ENCODE measurements at places on chromosomes 3 and 15.

GRCh38 chr3:45986303-45986982, 9.2 kb downstream of the FYCO1 start:
- DNase-seq = no peak

DNA sequence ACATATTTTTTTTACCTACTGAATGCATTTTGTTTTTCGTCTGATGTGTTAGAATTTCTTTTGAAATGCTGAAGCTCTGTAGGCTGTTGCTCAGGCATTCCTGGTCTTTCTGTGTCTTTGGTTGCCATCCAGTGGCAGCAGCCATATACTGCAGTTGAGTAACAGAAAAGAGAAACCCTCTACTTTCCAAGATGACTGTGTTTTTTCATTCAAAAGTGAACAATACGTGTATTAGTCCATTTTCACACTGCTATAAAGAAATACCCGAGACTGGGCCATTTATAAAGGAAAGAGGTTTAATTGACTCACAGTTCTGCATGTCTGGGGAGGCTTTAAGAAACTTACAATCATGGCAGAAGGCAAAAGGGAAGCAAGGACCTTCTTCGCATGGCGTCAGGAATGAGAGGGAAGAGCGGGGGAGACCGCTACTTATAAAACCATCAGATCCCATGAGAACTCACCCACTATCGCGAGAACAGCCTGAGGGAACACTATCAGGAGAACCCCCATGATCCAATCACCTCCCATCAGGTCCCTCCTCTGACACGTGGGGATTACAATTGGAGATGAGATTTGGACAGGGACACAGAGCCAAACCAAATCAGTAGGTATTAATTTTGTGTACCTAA, 4.7 kb upstream of the GOLGA8B start:
- no peak for DNase-seq

- no peak for DNase-seq
These were observed 44.2 kb upstream of the KY start for GRCh38 chr3:134694946-134695543.

- no peak for DNase-seq
These were observed 67.5 kb downstream of the SPRED1 start for GRCh38 chr15:38320181-38320580.

DNA sequence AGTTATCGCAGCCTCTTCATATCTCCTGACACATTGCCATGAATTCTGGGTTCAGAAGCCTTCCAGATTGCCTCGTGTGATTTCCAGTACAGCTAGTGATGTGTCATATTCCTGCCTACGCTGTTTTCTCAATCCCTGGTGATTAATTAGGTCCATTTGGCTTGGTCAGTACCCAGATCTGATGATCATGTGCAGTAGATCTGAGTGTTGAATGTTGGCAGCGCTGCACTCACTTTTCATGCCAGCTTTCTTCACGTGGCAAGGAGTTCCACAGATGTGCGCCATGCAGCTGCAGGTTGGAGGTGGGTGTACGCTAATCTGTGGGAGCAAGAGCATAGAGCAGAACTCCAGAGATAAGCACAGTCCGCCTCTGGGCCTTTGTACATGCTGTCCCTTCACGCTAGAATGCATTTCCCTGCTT, 86.9 kb upstream of the COL6A5 start:
- no peak for DNase-seq

DNA sequence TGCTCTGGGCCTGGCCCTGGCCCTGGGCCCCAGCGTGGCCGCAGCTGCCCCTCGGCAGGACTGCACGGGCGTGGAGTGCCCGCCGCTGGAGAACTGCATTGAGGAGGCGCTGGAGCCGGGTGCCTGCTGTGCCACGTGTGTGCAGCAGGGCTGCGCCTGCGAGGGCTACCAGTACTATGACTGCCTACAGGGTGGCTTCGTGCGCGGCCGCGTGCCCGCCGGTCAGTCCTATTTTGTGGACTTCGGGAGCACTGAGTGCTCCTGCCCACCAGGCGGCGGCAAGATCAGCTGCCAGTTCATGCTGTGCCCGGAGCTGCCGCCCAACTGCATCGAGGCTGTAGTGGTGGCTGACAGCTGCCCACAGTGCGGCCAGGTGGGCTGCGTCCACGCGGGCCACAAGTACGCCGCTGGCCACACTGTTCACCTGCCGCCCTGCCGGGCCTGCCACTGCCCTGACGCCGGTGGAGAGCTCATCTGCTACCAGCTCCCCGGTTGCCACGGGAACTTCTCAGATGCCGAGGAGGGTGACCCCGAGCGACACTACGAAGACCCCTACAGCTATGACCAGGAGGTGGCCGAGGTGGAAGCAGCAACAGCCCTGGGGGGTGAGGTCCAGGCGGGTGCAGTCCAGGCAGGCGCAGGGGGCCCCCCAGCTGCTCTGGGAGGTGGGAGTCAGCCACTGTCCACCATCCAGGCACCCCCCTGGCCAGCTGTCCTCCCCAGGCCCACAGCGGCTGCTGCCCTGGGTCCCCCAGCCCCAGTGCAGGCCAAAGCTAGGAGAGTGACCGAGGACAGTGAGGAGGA, 21.7 kb downstream of the FBLN2 start:
- DNase-seq = no peak

DNA sequence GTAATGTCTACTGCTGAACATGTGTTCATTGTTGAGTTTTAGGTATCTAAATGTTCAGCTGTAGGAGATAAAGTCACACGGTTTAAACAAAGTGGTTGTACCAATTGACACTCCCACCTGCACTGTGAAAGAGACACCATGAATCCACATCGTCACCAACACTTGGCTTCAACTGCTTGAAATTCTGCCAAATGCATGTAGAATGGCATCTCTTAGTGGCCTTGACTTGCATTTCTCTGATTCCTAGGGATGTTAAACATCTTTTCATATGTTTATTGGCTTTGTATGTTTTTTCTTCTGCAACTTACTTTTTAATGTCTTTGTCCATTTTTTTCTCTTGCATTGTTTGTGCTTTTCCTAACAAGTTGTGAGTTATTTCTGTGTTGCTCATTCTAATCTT, 43.4 kb downstream of the RPLP1 start:
- DNase-seq = no peak

DNA sequence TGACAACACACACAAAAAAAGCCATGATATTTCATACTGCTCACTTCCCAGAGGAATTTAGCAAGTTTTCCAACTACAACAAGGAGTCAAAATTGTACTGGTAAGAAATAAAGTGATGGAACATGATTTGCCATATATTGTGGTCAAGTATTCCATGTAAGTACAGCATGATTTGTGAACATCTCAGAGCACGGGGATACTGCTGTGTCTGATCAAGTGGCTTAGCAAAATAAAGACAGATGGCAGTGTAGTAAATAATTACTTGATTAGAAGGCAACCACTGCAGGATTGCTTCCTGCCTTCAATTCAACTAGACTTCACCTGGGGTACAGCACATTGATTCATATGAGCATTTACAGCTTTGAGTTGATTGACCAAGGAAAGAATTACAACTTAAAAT, 51.6 kb upstream of the DUT start:
- DNase-seq = no peak

GRCh38 chr3:52712291-52713212, 6.6 kb downstream of the SPCS1 start:
- no peak for DNase-seq

GRCh38 chr15:74307827-74308811, 59.3 kb downstream of the CYP11A1 start:
- DNase-seq = peak; percentile 57

GRCh38 chr3:11613851-11614487, 29.7 kb downstream of the VGLL4 start:
- no peak for DNase-seq

GRCh38 chr3:151074256-151074655, 11.2 kb upstream of the MED12L start:
- DNase-seq = no peak

DNA sequence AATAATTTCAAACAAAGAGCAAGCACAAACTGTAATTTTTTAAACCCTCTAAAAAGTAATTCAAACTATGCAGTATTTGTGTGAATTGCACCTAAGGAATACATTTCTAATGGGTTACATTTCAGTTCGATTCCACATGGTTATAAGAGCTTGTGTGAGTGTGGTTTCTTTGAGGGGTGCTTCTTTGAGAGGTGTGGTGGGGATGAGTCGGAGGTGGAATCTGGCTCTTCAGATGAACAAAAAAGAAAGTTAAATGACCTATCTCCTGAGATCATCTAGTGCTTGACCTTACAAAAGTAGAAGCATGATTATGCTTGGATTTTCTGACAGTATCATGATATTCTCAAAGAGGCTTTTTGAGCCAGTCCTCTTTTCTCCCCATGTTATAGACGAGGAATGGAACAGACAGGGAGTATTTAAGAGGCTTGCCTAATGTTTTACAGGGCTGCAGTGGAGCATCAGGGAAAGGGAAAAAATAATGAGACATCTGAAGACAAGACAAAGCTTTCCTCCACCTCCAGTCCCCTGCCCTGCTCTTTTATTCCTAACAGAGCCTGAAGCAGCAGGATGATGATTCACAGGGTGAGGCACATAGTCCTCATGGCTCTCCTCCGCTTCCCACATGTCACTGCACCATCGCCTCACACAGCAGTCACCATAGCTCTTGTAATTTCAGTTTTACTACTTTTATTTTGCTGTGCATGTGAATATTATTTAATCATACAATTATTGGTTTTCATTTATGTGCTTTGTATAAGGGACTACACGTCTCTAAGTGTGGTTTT, 82.0 kb downstream of the LYSMD4 start:
- DNase-seq = no peak

DNA sequence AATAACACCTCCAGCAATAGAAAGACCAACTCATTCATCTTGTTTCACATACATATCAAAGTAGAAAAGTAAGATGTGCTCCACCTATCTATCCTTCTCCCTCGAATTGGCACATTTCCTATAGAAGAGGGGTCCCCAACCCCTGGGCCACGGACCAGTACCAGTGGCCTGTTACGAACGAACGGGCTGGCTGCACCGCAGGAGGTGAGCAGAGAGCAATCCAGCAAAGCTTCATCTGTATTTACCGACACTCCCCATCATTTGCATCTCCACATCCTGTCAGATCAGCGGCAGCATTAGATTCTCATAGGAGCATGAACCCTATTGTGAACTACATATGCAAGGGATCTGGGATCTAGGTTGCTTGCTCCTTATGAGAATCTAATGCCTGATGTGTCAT, 95.0 kb upstream of the CGNL1 start:
- no peak for DNase-seq

DNA sequence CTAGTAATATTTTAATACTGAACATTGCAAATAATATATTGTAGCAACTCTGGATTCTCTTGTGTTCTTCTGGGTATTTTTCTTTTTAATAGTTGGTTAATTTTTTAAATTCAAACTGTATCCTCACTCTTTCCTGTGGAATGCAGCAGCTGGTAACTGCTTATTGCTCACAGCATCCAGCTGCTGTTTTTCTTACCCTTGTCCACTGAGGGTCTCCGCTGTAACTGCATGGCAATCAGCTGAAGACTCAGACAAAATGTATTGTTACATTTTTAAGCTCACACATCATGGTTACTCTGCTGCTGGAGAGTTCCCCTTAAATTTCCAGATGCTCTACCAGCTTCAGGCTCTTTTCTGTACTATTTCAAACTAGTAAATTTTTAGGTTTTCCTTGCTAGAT, 227.6 kb downstream of the MBNL1 start:
- DNase-seq = no peak

- no peak for DNase-seq
These were observed 151.0 kb upstream of the SLC2A2 start for GRCh38 chr3:171177553-171177952.

GRCh38 chr15:47620960-47621681, 96.2 kb upstream of the SEMA6D start:
- no peak for DNase-seq

DNA sequence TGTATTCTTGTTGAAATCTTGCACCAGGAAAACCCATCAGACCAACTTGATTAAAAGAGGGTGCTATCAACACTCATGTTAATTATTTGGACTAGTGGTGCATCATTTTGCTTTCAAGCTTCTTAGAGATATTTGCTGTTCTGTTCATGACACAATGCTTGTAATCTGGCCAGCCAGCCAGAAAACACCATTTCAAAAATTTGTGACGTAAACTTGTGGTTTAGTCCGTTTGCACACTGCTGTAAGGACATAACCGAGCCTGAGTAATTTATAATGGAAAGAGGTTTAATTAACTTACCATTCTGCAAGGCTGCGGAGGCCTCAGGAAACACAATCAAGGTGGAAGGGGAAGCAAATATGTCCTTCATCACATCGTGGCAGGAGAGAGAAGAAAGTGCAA, 374.3 kb upstream of the TGFBR2 start:
- DNase-seq = no peak

- DNase-seq = no peak
These were observed 7.1 kb upstream of the LARS2 start for GRCh38 chr3:45381168-45381852.

DNA sequence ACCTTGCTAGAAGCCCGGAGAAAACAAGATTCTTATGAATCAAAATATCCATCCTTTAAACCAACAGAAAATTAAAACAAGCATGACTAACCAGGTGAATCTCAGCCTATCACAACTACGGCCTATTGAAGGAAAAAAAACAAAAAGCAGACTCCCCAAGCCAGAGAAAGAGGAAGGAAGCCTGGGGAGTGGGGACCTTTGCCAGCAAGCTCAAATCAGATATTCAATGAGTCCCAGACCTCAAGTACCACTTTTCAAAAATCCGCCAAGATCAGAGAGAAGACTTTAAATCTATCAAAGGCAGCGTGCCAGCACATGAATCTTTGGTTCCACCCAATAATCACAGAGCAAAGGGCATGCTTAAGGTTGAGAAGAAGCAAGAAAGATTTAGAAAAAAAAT, 253.8 kb downstream of the NTRK3 start:
- DNase-seq = no peak

DNA sequence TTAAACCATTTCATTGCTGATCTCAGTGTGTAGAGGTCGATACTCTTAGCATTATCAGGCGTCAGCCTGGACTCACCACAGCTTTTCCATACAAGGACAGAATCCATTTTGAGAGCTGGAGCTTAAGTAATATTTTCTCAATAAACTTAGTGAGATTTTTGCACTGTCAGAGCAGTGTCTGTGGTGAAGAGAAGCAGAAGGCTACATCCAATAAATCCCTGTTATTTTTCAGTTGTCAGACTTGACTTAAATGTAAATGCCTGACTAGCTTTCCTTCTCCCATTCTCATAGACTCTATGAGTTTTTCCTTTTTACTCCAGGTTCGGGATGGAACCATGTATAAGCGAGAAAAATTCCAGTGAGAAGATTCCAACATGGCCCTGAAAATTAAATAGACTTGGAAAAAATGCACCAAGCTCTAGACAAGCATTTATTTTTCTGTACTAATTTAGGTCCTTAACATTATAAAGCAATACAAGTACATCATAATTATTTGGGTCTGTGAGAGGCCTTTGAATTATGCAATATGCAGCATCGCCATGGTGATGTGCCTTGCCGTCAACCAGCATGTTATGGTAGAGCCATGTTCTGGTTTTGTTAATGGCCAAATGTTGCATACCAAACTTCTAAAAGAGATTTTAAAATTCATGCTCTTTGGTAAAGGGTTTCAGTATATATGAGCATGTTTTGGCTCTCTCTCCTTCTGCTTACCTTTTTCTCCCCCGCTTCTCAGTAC, 62.0 kb downstream of the RARB start:
- DNase-seq = no peak

GRCh38 chr3:11953778-11954177, 50.4 kb upstream of the SYN2 start:
- no peak for DNase-seq

Data from GM19239 (cell line).